ENCODE measurements at places on chromosomes 7 and 10.

DNA sequence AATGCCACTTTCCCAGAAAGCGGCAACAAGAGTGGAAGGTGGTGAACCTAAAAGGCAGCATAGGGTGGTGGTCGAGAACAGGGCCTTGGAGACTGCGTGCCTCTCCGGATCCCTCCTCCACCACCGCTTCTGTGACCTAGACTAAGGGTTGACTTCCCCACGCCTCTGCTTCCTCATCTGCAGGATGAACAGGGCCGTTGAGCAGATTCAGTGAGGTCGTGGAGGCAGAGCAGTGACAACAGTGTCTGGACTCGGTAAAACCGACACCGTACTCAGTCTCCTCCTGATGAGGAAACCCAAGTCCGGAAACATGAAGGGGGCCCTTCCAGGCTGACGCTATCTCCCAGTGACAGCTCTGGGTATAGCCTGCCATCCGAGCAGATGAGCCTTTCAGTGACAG is 162.6 kb downstream of the CELF2 start:
- peak; percentile 75 for DNase-seq

- no peak for DNase-seq
Measured at GRCh38 chr10:114100848-114101741, 57.4 kb downstream of the ADRB1 start.

GRCh38 chr10:86048973-86049372 is 317.6 kb downstream of the GRID1 start:
- DNase-seq, result no peak

DNA sequence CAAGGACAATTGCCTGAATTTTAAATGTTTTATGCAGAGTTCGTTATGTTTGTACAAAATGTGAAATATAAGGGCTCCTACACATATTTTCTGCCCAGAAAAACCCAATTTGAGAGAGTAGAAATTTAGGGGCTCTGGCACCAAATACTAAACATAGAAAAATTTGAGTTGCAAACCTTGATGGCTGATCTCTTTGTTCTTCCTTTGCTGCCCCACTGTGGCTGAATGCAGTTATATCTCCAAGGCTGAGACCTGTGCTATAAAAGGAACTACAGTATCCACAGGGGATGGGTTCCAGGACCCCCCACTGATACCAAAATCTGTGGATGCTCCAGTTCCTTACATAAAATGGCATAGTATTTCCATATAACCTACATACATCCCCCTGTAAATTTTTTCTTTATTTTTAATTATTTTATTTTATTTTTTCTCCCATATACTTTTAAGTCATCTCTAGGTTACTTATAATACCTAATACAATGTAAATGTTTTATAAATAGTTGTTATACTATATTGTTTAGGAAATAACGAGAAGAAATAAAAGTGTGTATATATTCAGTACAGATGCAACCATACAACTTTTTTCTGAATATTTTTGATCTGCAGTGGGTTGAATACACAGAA is 22.5 kb downstream of the CFAP43 start:
- no peak for DNase-seq

GRCh38 chr7:117531595-117532244 is 51.9 kb downstream of the CFTR start:
- no peak for DNase-seq

GRCh38 chr7:2231992-2232765 is 566 bp downstream of the MAD1L1 start:
- DNase-seq, result peak; percentile 9

GRCh38 chr10:83343676-83344075 is 795.6 kb upstream of the GHITM start:
- no peak for DNase-seq

GRCh38 chr10:30505543-30506298 is 71.7 kb downstream of the MAP3K8 start:
- no peak for DNase-seq

- no peak for DNase-seq
Measured at GRCh38 chr10:91200314-91201212, 19.9 kb upstream of the PCGF5 start.

DNA sequence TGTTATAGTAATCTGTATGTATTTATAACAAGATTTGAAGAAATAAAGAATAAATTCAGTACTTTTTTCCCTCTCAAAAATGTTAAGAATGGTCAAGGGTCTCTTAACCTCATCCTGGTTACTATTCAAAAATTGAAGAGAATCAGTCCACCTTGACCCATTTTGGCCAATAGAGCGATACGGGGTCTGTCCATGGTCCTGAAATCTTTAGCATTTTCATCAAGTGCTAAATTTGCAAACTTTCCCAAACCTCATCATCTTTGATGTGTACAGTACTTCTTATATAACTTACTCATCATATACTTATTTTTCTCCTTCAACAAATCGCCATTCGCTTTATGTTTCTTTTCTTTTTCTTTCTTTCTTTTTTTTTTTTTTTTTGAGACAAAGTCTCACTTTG is 23.6 kb downstream of the TMEM178B start:
- DNase-seq, result no peak

DNA sequence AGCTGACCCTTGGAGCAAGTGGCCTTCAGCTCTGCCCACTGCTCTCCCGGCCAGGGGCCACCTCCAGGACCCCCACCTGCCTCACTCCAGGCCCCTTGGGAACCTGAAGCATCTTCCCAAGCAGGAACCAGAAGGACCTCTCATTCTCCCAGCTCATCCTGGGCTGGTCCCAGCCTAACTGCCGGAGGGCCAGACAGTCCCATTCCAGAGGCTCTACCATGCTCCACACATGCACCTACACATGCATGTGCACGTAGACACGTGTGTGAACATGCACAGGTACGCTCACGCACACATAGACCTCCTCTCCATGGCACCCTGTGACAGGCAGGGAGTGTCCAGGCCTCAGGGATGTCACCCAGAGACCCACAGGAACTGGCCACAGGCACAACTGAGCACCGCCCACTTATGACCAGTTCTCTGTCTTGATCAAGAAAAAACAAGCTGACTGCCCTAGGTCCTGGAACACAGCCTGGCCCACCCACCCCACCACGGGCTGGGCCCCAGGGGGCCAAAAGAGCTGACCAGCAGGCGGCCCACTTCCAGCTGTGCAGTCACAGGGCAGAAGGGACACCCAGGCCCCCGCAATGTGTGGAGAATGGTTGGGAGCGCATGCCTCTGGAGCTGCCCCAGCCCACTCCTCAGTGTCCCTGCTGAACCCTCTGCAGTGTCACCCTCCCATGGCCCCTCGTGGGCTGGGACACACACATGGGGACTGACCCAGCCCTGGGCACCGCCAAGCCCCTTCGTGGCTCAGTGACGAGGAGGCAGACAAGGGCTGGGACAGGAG is 43.4 kb downstream of the CAMK2B start:
- DNase-seq, result no peak

GRCh38 chr7:87213811-87214210 is 5.7 kb downstream of the TMEM243 start:
- no peak for DNase-seq

DNA sequence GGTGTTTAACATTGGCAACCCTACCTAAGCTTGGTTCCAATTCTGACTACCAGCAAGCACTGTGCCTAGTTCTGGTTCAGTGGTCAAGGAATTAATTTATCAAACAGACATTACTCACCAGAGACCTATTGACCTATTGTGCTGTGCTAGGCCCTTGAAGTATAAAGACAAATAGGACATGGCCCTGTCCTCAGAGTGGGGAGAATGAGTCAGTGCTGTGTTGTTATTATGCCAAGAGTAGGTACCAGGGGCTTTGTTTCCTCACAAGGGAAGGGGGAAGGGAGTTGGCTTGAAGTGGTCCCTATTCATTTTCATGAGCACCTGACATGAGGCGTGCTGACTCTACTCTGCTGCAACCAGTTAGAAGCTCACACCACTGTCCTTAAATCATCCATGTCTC is 62.6 kb upstream of the PLPP4 start:
- no peak for DNase-seq

- DNase-seq, result no peak
Measured at GRCh38 chr10:60835049-60835448, 56.8 kb downstream of the CDK1 start.

DNA sequence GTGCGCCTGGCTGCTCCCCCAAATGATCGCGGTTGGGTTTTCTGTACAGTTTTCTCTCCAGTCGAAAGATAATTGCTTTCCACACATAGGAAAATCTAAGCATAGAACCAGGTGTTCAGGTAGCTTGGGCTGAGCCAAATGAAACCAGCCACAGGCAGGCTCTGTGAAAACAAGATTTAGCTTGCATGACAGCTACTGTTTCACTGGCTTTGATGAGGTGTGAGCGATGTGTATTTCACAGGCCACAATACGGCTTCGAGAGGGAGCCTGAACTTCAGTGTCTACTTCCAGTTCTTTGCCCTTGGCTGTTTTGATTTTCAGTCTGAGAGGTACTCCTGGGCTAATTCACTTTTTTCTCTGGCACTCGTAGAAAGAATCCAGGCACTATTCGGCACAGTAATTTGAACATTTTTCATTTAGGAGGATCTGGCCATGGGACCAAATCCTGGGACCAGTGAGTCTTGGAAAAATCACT is 110.5 kb downstream of the JCAD start:
- DNase-seq, result no peak

- DNase-seq, result no peak
Measured at GRCh38 chr10:43076311-43076875, 476 bp upstream of the RET start.

DNA sequence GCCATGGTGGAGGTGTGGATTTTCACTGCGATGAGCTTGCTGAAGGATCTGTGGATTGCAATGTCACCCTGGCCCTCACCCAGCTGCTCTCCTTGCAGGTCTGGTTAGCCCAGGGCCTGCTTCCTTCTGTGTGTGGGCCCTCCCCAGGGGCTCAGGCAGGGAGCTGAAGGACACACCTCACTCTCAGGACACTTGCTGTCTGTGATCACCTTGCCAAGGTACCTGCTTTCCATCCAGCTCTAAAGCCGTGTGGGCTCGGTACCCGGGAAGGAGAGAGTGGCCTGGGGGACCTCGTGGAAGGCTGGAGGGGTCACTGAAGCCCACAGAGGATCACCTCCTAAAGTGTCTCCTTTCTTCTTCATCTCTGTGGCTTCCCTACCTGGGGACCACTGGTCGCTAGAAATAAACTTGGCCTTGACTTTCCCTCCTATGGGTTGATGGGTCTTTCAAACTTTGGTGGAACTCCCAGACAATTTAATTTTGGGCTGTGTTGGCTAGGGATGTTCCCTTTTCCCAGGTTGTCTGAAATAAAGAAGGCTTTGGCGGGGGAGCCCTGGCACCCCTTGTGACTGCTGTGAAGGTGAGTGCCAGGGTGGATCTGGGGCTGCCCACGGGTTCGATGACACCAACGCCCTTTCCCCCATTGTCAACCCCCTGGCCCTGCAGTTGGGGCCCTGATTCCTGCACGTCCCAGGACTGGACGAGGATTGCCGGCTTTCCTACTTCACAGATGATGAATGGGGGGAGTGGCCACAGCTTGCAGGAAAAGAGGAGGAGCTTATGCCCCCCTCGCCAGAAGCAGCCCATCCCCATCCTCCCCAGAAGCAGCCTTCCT is 331.0 kb downstream of the ADARB2 start:
- DNase-seq, result no peak

DNA sequence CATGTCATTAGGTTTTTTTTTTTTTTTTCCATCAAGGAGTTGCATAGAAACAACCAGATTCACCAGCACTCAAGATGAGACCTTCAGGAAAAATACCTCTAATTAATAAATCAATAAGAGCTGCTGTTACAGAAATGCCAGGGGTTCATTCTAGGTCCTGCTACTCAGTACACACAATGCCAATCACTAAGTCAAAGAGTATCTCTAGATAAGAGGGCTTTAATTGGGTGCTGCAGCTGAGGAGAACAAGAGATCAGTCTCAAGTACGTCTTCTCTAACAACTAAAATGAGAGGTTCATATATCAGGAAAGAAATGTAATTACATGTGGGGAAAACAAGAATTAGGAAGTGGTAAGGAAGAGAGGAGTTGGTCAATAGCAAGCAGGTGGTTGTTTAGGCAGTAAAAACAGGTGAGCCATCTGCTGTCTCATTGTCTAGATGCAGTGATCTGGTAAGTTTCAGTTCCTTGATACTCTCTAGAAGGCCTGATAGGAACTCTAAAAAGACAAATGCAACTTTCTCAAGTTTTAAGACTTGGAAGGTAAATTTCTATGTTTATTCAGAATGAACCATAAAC is 272.9 kb upstream of the ZWINT start:
- no peak for DNase-seq

DNA sequence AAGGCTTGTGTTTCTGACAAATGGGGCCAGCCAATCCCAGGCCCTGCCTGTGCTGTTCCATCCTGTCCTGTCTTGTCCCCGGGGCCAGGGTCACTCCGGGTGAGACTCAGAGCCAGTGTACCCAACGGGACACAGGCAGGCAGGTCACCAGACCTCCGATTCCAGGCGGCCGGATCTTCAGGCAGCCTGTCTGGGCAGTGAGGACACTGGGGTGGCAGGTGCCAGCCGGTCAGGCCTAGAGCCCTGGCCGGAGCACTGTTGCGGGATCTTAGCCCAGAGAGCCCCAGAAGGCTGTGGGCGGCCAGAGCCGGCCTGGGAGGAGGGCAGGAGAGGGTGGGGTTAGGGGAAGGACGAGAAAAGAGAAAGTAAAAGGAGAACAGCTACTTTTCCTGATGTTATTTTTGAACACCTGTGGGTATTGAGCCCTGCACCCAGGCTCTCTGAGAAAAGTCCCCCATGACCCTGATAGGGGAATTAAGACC is 134.3 kb upstream of the TNRC18 start:
- no peak for DNase-seq

DNA sequence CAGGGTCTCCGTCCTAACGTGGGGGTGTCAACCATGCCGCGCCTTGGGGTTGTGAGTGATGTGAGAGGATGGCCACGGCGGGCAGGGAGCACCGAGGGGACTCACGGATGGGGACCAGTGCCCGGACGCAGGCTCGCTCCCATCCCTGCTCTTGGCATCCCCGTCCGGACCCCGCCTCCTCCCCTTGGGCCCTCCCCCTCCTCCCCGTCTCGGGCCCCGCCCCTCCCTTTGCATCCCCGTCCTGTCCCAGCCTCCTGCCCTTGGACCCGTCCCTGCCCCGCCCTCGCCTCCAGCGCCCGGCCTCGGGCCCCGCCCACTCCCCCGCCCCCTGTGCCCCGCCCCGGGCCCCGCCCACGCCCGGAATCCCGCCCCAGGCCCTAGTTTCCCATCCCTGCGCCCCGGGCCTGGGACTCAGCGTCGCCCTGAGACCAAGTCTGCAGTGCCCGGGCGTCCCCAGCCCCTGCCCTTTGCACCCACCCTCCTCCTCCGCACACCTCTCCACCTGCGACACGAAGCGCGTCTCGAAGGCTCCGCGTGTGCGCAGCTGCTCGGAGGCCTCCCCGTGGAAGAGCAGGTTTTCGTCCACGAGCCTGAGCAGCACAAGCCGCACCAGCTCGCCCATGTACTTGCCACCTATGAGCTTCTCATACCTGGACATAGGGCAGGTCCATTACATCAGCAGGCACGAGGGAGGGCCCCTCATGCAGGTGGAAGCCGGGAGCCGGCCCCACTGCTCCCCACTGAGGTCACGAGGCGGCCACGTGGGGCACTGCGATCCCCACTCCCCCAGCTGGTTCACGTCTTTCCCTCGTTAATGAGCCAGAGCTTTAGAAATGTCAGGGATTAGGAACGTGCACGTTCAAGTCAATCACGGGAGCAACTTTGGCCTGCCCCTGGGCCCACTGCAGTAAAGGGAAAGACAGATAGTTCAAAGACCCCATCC is 5.1 kb upstream of the MYL7 start:
- DNase-seq, result peak; percentile 43

- no peak for DNase-seq
Measured at GRCh38 chr10:71694567-71694968, 25.0 kb downstream of the C10orf105 start.

GRCh38 chr10:24177636-24178035 is 31.3 kb upstream of the KIAA1217 start:
- no peak for DNase-seq

All from effector memory CD4-positive, alpha-beta T cell (primary cell).